ENCODE measurements at places on chromosomes 7 and 10.

GRCh38 chr10:75977139-75977538, 545.7 kb downstream of the LRMDA start:
- no peak for DNase-seq

GRCh38 chr7:150959739-150960734, 18.1 kb downstream of the KCNH2 start:
- DNase-seq, result no peak

GRCh38 chr7:5282543-5283316, at the start of gene SLC29A4:
SLC29A4 (plus strand) TSS chr7:5282943; CDS start chr7:5287817, 4,874 bp downstream.
- no peak for DNase-seq

DNA sequence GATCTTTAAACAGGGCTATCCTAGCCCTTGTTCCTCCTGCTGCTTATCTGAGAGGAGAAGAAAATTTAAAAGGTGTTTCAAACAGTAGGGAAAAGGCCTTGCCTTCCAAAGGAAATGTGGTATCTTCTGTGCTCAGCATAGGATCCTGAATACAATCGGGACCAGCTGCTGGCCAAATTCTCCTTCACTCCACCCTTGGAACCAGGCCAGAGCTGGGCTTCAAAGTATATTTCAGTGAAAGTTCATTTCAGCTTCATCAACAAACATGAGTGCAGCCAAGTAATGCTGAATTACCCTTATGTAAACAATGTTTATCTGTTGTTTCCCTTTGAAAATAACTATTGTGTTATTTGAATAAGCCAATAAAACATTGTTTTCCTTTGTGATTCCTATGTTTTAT, 146.5 kb upstream of the MEOX2 start:
- no peak for DNase-seq

DNA sequence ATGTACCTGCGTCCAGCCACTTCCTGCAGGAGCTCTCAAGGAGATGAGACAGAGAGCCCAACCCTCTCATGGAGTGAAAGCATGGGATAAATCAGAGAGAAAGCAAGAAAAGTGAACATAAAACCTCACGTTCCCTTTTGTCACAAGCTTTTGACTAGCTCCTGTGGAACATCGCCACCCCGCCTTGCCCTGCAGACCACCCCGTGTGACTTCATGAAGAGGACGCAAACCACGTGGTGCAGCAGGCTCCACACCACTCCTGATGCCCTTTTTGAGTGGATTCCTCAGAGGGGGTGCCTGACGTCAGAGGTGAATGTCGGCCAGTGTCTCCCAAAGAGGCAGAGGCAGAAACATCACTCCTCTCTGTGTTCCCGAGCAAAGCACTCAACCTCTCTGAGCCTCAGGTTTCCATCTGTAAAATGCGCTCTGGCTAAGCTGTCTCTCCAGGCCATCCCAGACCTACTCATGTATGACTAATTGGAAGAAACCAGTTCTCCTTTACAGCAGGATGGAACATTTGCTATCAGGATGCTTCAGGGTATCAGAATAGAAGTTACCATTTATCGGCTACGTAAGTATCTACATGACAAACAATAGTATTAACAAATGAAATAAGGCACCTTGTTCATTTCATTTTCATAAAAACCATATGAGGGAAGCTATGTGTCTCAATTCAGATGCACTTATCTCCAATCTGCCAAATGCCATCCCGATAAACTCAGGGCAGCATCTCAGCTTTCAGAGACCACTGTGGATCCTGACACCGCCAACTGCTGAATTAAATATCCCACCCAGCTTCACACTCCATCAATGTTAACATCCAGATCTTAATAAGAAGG, 5.3 kb downstream of the ZNF488 start:
- DNase-seq, result no peak

DNA sequence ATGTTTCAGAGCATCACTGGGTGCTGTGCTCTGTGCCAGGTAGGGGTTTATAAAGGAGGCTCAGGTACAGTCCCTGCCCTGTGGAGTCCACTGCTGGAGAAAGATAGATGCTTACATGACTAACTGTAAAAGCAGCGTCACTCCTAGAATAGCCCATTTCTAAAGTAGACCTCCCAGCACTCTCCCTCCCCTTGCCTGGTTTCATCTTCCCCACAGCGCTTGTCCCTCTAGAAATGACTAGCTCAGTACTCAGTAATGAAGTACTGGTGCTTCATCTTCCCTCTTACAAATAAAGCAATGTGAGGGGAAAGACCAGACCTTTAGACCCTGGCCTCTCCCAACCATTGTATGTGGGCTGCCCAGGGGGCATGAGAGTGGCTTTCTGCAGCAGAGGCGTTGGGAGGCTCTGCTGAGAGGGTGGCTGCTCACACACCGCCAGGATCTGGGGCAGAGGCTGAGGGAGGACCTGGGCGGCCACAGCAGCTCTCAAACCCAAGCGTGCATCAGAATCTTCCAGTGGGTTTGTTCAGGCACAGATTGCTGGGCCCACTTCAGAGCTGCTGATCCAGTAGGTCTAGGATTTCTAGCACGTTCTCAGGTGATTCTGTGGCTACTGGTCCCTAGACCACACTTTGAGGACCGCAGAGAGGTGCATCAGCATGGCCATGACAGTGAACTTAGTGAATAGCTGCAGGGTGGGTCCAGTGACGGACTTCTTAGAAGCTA, 110.3 kb upstream of the ANLN start:
- no peak for DNase-seq
